ENCODE measurements at places on chromosomes 7 and 10. TPM values are rescaled to one million over a fixed set of nuclear protein-coding genes. Genes with fewer than 3 reads are reported as not detected.

DNA sequence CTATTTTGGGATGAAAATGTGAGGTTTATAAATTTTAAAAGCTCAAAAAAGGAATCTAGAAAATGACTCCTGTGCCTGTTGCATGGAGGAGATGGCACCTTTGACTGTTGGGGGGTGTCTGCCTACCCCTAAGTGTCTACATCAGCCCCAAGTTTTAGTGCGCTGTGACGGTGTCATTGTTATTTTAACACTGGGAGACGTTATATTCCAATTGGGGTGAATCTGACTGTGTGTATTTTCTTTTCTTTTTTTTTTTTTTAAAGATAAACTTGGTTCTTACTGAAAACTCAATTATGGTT is 517 bp downstream of the SRGN start:
- no peak for DNase-seq

DNA sequence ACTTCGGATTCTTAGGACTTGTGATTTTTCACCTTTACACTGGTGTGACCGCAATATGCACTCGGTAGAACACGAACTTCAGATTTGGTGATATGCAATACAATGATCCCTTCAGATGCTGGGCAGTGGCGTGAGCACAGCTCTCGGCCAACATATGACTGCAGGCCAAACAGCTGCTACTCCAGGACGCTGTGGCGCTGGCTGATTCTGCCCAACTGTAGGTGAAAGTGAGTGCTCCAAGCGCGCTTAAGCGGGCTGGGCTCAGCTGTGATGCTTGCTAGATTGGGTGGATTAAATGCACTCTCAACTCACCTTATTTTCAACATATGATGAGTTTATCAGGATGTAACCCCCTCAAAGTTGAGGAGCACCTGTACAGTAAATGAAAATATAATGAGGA is 137.6 kb upstream of the RET start:
- no peak for DNase-seq

DNA sequence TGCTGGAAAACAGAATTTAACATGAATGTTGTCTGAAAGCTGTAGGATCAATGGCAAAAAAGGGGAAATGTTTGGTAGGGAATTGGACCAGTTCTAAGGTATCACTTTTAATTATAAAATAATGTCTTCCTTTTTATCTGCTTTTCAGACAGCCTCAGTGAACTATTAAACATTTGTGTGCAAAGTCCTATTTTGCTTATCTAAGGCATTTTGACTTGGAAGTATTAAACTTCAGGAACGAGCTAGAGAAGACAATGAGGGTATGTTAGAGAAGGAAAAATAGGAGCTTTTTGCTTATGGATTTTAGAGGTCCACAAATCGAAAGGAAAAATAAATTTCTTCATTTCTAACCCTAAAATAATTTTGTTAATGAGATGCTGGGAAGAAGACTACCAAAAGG is 63.3 kb downstream of the PODXL start:
- DNase-seq: no peak

DNA sequence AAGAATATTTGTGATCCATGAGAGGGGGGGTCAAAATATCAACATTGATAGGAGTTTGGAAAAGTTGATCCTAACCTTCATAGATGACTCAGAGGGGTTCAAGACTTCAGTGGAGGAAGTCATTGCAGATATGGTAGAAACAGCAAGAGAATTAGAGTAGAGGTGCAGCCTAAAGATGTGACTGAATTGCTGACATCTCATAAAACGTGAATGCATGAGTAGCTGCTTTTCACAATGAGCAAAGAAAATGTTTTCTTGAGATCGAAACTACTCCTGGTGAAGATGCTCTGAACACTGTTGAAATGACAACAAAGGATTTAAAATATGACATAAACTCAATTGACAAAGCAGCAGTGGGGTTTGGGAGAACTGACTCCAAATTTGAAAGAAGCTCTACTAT is 700.7 kb upstream of the FZD8 start:
- no peak for DNase-seq

DNA sequence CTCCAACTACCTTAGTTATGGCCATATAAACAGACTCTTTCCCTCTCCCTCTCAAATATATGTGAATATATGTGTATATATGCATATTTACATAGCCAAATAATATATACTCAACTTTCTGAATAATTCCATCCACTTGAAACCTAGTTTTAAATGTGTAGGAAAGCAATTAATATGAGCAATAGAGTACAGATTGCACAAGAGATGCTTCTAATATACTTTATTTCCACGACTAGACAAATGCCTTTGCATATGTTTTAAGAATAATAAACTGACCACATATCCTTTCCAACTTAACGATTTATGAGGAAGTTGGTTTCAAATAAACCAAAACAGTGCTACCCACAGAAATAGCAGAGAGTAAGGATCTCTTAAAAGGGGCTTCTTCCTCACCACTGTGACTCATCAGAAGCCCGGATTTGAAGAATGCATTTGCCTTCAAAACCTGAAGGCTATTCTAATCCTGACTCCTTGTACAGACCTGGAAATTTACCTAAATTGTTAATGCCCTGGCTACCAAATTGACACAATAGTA is 266.3 kb downstream of the AHR start:
- no peak for DNase-seq

GRCh38 chr10:9419757-9420156 is 1365.3 kb downstream of the GATA3 start:
- DNase-seq: no peak

GRCh38 chr10:91762878-91763277 is 35.3 kb upstream of the TNKS2 start:
- no peak for DNase-seq

GRCh38 chr10:3481496-3481895 is 303.5 kb downstream of the KLF6 start:
- no peak for DNase-seq

DNA sequence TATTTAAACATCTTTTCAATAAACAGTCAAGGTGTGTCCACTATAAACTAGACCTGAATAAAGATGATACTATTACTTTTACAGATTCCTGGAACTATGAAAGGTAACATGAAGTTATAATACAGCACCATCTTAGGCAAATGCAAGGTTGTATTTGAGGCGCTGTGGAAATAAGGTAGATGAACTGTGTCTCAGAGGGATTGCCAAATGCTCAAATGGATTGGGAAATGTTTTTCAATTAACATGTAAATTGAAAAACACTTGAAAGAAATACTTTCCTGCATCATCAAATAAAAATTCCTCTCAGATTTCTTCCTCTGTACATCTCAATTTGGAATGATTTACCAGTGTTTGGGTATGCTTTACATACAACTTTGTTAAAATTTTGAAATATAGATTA is 139.4 kb downstream of the DKK1 start:
- no peak for DNase-seq

DNA sequence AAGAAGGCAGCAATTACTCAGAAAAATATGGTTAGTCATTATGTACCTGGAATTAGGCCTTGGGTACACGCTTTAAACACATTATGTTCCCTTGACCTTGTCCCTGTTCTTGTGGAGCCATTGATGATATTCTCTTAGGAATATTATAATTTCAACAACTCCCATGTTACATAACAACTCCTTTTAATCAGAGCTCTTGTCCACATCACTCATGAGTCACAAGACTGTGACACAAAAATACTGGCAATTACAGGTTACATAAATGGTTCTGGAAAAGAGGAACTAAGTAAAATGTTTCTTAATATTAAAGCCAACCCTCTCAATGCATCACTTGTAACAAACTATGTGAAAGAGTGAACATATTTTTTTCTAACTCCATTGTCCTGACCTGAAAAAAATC is 143.8 kb upstream of the PCLO start:
- DNase-seq: no peak

Gene MSMB
- total RNA-seq: not detected

Gene ZNF736
- 7.9 TPM for total RNA-seq

Gene GPR26
- total RNA-seq: not detected

Gene SRPK2
- total RNA-seq: 30.1 TPM
